Left renal cortex interstitium (tissue), 4 donors: ENCODE measurements at places on chromosomes 4 and X.

- DNase-seq: no peak
Measured at GRCh38 chr4:123306769-123307168, 89.8 kb upstream of the SPRY1 start.

- no peak for DNase-seq
Measured at GRCh38 chr4:146333187-146333894, 119.0 kb downstream of the REELD1 start.

DNA sequence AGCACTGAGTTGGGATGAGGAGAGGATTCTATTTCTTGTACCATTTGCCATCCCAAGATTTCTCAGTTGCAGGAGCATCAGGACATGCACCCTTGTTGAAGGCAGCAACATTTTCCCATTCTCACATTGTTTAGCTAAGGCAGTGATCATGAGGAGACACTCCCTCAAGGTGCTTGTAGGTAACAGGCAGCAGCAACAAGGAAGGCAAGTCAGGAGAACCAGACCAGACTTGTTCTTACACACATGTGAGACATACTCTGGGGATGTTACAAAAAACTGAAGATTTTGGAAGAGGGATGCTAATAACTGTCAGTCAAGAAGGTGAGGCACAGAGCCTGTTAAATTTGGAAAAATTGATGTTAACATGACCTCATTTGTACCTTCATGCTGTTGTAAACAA, 15.5 kb upstream of the HPGDS start:
- DNase-seq: no peak

DNA sequence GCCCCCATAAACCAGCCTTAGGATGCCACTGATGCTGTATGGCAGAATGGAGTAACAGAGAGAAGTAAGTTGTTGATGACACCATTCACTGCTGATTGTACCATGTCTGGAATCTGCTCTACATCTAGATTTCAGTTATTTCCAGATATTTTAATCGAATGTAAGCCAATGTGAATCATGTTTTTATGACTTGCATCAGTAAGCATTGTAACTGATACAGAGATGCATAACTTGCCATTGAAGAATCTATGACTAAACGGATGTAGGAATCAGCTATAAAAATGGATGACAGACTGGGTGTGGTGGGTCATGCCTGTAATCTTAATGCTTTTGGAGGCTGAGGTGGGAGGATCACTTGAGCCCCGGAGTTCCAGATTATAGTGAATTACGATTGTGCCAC, 161.0 kb upstream of the GATB start:
- no peak for DNase-seq

DNA sequence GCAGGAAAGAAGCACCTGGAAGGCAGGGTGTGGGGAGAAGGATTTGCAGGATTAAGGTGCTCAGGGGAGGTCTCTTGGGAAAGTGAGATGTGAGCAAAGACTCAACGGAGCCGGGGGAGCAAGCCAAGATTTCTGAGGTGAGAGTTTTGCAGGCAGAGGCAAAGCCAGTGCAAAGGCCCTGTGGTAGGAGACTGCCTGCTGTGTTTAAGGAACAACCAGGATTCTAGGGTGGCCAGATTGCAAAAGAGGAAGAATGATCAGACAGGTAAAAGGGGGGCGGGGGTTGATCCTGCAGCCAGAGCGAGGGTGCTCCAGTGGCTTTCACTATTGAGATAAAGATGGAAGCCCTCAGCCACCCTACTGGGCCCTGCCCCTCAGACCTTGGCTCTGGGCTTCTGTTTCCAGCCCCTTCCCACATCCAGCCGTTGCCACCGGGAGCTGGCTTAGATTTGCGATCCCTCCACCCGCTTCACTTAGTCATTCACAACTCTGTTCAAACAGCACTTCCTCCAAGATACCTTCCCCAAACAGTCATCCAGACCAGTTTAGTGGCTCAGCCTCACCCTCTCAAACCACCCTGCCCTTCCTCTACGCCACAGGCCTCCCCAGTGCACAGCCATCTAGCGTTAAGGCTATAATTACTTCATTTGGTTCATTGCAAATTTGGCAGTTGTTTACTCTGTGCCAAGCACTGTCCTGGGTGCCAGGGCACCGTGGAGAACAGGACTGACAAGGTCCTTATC, 23.3 kb upstream of the BCOR start:
- DNase-seq: no peak
